A172 (cell line): ENCODE measurements at places on chromosomes 4 and X. TPM values are rescaled to one million over a fixed set of nuclear protein-coding genes. Genes with fewer than 3 reads are reported as not detected.
A peak's percentile ranks its signal among the peaks of the same experiment; 100 is the strongest.

GRCh38 chr4:18025288-18025687, 3.7 kb upstream of the LCORL start:
- DNase-seq, result no peak

- peak; percentile 86 for DNase-seq
These were observed 26.9 kb downstream of the AFF1 start for GRCh38 chr4:86961605-86962295.

DNA sequence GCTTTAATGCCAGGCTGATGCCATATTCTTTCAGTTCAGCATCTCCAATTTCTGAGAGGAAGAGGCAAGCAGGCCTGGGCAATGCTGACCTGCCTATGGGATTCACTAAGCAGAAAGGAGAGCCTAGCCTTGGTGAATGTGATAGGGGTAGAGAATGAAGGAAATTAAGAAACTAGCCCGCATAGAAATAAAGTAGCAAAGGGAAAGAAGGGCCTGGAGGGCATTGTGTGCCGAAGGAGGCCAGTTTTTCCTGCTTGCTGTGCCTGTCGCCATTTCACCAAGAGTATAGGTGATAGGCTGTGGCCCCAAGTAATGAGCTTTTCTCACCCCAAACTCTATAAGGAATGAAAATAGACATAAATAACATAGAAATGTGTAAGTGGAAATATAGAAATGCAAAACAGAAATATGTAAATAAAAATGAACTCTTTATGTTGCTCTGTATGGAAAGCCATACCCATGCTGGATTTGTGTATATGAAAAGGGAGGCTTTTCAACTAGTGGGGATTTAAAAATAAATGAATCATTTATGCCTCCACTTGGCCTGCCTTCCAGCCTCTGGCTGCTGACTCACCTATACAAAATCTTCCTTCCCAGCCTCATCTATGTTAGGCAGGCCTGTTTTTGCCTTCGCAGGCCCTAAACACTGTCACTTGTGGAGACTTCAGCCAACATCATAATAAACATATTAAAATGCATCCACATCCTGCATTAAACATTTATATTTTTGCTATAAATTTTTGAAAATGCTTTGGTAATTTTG, 5.1 kb upstream of the OCRL start:
- no peak for DNase-seq

DNA sequence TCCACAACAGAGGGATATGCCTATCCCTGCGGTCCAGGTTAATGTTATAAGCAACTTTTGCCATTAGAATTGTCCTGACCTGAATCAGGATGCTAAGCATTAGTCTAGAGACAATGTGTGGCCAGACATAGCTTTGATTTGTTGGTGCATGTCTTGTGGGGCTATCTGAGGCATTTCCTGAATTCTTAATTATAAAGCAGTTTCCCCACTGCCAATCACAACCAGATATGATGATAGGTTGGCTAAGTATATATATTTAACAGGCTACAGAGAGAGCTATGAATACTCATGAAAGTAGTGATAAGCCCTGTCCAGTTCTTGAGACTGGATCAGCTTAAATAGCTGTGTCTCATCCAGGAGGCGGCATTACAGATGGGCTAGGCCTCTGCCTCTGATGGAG, 37.8 kb upstream of the ZNF81 start:
- DNase-seq, result no peak

- DNase-seq, result no peak
These were observed 698 bp downstream of the AFF1 start for GRCh38 chr4:86935566-86935852.

DNA sequence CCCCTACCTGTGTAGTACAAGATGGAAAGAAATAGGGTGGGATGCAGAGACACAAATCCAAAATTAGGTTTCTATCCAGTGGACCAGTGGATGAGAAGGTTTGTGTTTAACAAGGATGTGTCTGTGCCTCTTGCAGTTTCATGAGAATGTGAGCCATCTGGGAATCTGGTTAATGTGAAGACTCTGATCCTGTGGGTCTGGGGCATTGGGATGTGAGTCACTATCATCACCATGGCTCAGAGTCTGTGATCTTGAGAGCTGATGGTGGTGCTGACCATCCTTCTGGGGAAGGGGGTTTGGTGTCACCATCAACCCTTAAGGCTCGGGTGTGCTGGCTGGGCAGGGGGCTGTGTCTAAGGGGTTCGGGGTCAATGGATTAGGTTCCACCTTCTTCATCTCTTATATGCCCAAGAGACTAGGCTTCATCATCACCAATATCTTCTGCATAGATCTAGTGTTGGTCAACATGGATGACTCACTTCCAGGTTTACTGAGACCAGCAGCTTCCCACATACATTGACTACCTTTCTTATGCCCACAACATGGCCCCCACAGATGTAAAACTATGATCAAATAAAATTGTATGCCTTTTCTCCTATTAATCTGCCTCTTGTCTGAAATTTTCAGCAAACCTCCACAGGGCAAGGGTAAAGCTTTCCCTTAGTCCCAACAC, 65.7 kb upstream of the MID1 start:
- DNase-seq, result no peak

DNA sequence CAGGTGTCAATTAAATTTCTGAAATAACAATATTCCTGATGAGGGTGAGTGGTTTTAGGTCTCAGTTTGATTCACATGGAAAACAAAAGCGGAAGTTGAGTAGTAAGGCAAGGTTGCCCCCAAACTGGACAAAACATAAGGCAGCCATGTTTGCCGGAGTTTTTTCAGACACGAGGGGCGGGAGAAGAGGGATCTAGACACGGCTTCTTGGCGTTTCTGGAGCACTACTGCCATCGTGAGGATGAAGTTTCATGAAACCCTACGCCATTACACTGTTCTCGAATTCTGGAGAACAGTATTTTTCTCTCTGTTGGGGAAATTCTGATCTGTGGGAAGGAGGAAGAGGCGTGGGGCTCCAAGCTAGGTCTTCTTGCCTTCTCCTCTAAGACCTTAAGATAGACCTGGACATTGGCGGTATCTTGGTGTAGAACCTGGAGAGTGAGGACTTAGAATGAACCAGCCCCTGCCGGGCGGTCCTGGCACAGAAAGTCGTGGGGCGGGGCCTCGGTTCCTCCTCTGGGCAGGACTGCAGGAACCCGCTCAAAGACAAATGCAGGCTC, 160.3 kb downstream of the OR13H1 start:
- peak; percentile 1 for DNase-seq

GRCh38 chr4:16642897-16643296, 255.5 kb downstream of the LDB2 start:
- DNase-seq, result no peak

DNA sequence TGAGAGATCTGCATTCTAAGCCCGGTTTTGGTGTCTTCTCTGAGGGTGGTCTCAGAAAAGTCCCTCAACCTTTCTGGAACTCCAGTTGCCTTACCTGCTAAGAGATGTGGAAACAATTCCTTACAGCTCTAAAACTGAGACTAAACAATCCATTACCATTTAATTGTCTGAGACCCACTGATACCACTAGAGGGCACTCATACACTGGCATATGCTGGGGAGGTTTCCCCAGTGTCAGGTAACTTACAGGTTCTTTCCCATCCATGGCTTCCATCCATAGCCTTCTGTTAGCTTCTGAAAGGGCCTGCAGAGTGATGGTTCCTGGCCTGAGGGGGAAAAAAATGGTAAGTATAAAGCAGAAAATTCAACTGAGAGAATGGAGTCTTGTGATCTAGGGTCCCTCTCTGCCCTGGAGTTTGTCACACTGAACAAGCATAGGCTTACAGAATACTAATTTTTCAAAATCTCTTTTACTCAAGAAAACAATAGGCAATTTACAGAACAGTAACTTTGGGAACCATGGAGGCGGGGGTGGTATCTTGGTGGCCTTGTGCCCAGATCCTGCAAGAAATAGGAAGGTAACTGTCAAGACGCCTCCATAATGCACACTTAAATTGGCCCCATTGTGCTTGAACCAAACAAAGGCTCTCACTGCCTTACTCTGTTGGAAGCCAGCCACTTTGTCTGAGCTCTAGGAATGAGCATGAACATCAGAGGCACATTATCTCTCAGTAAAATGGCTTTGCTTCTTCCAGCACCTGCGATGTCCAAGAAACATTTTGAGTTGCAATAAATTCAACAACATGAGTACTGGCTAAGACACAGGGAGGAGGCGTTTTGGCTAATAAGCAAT, 236.1 kb downstream of the OPHN1 start:
- peak; percentile 45 for DNase-seq

DNA sequence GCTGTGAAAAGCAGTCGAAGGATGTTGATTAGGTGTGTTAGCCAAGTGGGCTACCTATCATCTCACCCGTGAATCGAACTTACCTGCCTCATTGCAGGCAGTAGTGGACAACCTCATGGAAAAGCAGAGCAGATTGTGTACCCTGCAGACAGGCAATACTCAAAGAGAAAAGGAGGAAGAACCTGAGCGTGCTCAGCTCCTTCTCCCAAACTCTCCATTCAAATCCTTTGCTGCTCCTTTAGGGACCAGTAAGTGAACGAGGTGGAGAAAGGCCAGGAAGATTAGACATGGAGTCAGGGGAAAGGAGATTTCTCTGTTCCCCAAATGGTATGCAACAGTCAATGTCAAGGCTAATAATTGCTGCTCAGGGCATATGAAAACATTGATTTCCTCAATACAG, 45.2 kb upstream of the ELF2 start:
- DNase-seq, result no peak

GRCh38 chrX:51922561-51922960, 29.1 kb downstream of the MAGED1 start:
- no peak for DNase-seq

Gene CENPVL1
- not detected in 2 replicates for total RNA-seq

Gene SLC2A9
- not detected in 2 replicates for total RNA-seq

Gene MUC7
- not detected in 2 replicates for total RNA-seq

Gene FAM114A1
- total RNA-seq, result 85.3 and 89.1 TPM in 2 replicates

Gene LGI2
- 0.19 and 0.93 TPM in 2 replicates for total RNA-seq

Gene PABPC1L2A
- total RNA-seq, result not detected in 2 replicates

Gene STK32B
- total RNA-seq, result 0.03 and 0.10 TPM in 2 replicates
